Prostate gland (tissue), 2 donors: ENCODE measurements at places on chromosomes 16 and 17. TPM values are rescaled to one million over a fixed set of nuclear protein-coding genes. Genes with fewer than 3 reads are reported as not detected.
A peak's percentile ranks its signal among the peaks of the same experiment; 100 is the strongest.

GRCh38 chr17:59810894-59811153, 81.9 kb downstream of the TUBD1 start:
- no peak for DNase-seq
- H3K27me3 ChIP-seq: no peaks in the 10 kb centered on the region
- no peak overlapping the region for H3K27ac ChIP-seq
- H3K4me3 ChIP-seq: no peak overlapping the region
- H3K4me1 ChIP-seq: no peaks in the 10 kb centered on the region
- no peaks in the 10 kb centered on the region for H3K36me3 ChIP-seq

DNA sequence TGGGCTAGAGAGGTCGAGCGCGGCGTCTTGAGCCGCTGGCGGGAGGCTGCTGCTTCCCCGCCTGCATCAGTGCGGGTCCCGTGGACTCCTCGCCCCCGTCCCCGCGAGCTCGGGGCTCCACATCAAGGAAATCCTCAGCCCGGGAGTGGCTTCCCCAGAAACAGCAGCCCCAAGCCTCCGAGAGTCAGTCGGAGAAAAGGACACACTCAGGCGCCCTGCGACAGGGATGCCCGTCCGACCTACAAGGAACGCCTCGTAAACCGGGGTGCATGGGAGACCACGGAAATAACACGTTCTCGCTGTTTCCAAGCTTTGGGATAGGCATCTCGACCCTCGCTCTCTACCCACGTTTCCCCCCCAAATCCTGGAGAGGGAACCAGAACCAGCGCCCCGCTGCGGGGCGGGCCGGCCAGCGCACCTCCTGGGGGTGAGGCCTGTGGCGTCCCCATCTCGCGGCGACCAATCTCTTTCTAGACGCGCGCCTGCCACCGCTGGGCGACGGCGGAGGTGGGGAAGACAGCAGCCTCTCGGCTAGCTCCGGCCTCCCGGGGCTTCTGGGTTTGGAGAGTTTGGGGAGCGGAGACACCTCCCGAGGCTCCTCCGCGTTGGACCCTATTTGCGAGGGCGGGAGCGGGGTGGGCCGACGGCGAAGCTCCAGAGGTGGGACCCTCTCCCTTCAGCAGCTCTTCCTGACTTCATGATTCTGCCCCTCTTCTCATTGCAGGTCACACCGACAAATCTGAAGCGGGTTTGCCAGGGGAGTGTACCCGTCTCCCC, 759 bp upstream of the TP53I13 start:
- H3K27me3 ChIP-seq: no peaks in the 10 kb centered on the region
- peaks cover 4% of the 10 kb centered on the region for H3K4me1 ChIP-seq

DNA sequence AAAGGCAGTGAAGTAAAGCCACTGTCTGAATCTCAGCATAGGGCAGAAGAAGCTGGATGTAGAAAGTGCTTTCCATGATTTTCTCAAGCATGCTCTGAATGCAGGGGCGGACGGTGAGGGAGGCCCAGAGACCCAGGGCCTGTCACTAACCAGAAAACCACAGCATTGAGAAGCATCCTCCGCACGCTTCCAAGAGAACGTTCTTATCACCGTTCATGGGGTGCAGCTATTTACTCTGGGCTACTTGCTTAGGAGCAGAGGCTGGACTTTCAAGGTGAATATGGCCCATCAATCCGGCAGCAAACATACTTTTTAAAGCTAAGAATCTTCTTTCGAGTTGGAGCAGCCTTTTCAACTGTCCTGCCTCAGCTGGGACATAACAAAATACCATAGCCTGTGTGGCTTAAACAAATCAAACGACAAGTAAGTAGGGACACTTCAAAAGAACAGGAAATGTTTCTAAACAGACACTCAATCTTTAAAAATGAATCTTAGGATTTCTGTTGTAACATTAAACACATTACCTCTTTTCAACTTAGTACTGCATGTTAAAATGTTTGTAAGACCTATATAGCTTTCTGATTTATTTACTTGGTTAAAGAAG, 46.5 kb upstream of the CDRT4 start:
- H3K4me3 ChIP-seq: no peak overlapping the region
- H3K4me1 ChIP-seq: no peaks in the 10 kb centered on the region
- peaks cover 5% of the 10 kb centered on the region for H3K36me3 ChIP-seq
- peak overlapping the region; percentile 44 for H3K27ac ChIP-seq

DNA sequence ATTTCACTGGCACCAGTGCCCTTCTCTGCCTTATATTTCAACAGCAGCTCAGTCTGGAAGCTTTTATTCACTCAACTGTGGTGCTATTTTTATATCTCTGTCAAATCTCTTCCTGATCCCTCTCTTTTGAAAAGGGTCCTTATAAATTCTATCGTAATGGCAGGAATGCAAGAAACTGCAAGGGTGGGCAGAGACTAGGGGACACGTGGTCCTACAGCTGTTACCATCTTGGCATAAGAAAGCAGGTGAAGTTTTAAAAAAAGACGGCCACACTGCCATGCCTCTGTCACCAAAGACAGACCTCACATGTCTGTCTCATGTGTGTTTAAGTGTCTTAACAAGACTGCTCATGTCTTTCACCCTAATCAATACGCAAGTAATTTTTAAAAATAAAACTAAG, 368.4 kb upstream of the CDH11 start:
- H3K27ac ChIP-seq: no peak overlapping the region
- no peaks in the 10 kb centered on the region for H3K27me3 ChIP-seq
- H3K4me1 ChIP-seq: no peaks in the 10 kb centered on the region
- H3K4me3 ChIP-seq: no peak overlapping the region
- DNase-seq: no peak

DNA sequence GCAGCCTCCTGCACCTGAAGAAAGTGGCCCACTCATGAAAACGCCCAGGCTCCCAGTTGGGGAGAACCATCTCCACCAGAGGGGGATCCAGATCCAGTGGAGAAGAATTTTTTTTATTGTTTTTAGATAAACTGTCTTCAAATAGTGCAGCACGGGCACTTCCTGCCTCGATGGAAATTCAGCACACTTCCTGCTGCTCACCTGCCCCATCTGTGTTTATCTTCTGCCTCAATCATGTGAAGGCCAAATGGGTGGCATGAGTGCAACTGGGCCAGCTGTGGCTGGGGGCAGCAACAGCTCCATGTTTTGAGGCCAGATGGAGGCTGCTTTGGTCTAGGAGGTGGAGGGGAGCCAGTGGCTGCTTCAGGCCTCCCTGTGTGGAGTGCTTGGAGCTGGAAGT, 75.9 kb upstream of the WSB1 start:
- no peaks in the 10 kb centered on the region for H3K27me3 ChIP-seq
- H3K27ac ChIP-seq: no peak overlapping the region
- no peaks in the 10 kb centered on the region for H3K36me3 ChIP-seq
- no peaks in the 10 kb centered on the region for H3K4me1 ChIP-seq
- DNase-seq: no peak

GRCh38 chr16:31455601-31456314, 3.5 kb upstream of the ARMC5 start:
- H3K27me3 ChIP-seq: no peaks in the 10 kb centered on the region
- no peak overlapping the region for H3K27ac ChIP-seq
- H3K36me3 ChIP-seq: no peaks in the 10 kb centered on the region
- no peak overlapping the region for H3K4me3 ChIP-seq
- no peak for DNase-seq

DNA sequence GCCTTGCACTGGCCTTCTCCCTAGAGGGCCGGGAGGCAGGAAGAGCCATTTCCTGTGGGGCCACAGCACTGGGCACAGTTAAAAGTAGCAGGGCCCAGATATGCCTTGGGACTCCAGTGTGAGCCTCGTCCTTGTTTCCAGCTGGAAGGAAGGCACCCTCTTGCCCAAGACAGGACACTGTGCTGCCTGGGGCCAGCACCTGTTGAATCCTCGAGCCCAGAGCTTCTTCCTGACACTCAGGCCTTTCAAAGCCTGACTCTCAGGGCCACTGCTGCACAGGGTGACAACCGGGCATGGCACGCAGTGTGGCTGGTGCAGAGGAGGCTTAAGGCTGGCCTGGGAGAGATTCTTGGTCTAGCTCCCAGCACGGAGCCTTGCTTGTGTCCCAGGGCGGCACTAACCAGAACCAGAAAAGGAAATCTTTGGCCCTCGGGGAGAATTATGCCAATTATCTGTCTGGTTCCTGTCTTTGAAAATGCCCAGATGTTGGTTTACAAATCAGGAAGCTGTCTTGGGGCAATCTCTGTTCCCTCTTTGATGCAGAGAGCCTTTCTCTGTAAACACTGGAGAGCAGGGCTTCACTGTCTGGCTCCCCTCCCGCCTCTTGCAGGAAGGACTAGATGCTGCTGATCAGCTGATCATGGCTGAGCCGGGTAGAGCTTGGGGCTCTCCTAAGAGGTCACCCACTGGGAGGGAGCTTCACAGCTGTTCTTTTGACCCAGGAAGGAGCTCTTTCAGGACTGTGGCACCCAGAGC, 11.1 kb downstream of the LDHD start:
- H3K36me3 ChIP-seq: no peaks in the 10 kb centered on the region
- H3K27me3 ChIP-seq: no peaks in the 10 kb centered on the region
- H3K4me1 ChIP-seq: no peaks in the 10 kb centered on the region
- DNase-seq: no peak
- peak overlapping the region; percentile 32 for H3K27ac ChIP-seq

DNA sequence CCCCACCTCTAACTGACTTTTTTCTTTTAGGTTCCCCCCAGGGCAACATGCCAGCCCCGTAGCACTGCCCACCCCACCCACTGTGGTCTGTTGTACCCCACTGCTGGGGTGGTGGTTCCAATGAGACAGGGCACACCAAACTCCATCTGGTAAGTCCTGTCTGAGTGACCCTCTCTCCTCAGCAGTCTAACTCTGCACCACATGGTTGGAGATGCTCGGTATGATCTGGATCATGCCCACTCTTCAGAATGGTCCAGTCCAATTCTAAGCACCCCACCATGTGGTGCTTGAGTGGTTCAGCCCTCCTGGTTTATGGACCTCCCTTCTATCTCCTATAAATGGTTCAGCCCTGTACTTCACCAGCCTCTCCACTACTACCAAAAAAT, 5.9 kb downstream of the KDM6B start:
- H3K4me3 ChIP-seq: no peak overlapping the region
- no peak for DNase-seq
- H3K27ac ChIP-seq: no peak overlapping the region
- H3K36me3 ChIP-seq: no peaks in the 10 kb centered on the region

DNA sequence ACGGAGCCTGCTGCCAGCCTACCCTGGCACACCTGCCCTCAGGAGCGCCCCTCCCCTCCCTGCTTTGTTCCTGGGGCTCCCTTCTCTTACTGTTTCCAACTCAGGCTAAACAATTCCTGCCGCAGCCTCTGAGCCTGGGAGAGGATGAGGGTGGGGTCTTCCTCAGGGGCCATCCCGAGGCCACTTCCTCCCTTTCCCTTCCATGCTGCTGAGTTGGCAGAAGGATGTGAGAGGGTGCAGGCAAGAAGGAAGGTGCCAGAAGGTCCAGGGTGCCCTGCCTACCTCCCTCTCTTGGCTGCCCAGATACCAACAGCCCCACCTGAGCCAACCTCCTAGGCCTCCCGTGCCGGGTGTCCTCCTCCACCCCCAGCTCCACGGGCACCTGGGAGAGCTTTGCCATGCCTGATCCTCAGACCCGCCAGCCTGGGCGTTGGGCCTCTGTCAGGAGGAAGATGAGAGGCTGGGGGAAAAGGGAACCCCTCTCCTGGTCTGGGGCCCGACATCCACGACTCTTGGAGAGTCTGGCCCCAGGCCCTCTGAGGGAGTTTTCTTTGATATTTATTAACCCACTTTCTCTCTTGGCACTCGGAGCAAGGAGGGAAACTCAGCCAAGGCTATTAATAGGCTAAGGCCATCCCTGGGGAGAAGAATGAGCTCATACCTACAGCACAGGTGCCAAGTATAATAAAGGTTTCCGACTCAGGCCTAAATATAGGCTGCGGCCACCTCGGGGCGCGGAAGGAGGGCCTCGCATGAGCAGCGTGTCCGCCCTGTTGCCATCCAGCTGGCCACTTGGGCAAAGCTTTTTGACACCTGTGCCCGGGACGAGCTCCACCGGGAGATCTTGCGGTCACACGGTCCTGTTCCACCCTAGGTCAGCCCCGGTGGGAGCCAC, 232.0 kb downstream of the ENGASE start:
- H3K4me1 ChIP-seq: no peaks in the 10 kb centered on the region
- peak overlapping the region; percentile 18 for H3K27ac ChIP-seq
- H3K4me3 ChIP-seq: no peak overlapping the region
- peaks cover 15% of the 10 kb centered on the region for H3K27me3 ChIP-seq

DNA sequence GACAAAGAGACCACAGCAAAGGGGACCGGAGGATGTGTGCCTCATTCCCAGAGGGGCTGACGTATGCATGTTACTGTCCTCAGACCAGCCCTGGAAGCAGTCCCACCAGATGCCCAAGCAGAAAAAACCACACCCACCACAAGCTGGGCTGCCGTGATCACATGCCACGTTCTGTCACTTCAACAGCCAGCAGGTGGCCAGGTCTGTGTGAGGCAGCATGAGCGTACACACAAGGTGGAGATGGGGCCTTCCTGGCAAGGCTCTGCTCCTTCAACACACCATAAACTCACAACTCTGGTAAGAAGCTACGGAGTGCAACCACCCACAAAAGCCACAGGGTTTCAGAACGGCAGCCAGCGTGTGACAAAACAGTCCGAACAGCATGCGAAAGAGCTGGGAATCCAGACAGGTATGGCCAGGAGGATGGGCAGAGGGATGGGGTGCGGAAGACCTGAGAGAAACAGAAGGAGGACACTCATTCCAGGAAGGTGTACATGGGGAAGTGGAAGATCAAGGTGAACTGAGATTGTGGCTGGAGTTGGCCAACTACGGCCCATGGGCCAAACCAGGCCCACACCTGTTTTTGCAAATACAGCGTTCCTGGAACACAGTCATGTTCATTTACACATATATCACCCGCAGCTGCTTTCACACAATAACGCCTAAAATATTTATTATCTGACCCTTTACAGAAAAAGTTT, 27.9 kb downstream of the MBTPS1 start:
- H3K27ac ChIP-seq: no peak overlapping the region
- H3K36me3 ChIP-seq: peaks cover 3% of the 10 kb centered on the region
- no peak overlapping the region for H3K4me3 ChIP-seq
- DNase-seq: no peak

DNA sequence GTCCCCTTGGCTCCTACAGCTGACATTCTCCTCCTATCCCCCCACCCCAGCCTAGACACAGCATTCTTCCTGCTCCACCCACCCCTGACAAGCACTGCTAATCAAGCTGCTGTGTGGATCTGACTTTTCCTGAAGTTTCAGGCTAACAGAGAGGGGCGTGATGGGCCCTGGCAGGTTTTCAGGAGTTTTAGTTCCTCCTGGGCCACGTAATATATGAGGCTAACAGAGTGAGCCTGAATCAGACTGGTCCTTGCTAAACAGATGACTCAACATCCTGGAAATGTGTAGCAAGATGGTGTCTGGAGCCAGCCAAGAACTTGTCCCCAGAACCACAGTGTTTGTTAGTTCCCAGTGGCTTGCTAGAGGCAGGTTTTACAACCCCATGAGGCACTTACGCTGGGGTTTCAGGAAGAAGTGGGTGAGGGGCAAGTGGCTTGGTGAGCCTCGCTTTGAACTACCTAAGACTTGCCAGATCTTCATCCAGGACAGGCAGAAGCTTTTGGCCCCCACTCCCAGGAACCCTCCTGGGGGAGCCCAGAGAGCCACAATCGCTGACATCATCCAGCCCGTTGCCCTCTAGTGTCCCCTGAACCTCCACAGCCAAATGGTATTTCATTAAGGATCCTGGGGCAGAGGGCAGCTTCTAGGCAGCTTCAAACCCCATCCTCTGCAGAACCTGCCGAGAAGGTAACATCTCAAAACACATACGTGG, 15.9 kb downstream of the TMEM92 start:
- DNase-seq: peak; percentile 88
- peak overlapping the region; percentile 84 for H3K27ac ChIP-seq
- H3K4me1 ChIP-seq: no peaks in the 10 kb centered on the region
- H3K36me3 ChIP-seq: no peaks in the 10 kb centered on the region
- no peak overlapping the region for H3K4me3 ChIP-seq

Gene BEAN1
- total RNA-seq: 0.14 TPM

Gene PPP1R27
- not detected for total RNA-seq

Gene CLDN6
- 0.14 TPM for total RNA-seq

Gene FKBP10
- total RNA-seq: 50.2 TPM

Gene TNFSF13
- 21.1 TPM for total RNA-seq

Gene PLXDC1
- total RNA-seq: 3.9 TPM
